ENCODE measurements at places on chromosomes 2 and 18.

DNA sequence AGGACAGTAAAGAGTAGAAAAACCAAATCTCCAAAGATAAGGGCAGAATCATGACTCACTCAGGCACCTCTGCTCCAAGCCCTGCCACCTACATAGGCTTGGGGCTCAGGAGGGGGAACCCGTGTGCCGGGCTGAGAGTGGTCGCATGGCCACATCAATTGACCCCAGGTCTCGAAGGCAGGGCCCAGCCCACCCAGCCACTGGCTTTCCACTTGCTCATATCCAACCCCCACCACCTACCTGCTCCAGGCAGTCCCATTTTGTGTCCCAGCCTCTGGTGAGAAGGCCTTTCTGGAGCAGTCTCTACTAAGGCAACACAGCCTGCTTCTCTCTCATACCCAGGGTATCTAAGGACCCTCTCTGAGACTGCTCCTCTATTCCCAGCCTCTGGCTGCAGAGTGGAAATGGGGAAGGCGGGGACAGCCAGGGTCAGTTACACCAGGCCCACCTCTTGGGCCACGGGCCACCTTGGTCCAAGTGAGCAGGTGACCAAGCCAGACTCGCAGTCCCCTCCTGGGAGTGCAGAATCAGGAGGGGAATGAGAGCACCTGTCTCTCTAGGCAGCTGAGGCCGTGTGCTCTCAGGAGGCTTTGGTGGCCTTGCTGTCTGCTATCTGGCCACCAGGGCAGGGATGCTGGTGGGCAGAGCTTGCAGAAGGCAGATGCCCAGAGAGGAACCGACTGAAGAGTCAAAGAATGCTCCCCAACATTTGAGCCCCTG, 20.8 kb downstream of the TFCP2L1 start:
- H3K27me3 ChIP-seq: peaks cover 3% of the 10 kb centered on the region
- H3K36me3 ChIP-seq: no peaks in the 10 kb centered on the region
- no peak overlapping the region for H3K4me3 ChIP-seq
- DNase-seq: peak; percentile 42
- no peak overlapping the region for H3K27ac ChIP-seq
- no peaks in the 10 kb centered on the region for H3K4me1 ChIP-seq

GRCh38 chr2:12278217-12278750, 438.5 kb upstream of the TRIB2 start:
- H3K36me3 ChIP-seq: no peaks in the 10 kb centered on the region
- H3K4me3 ChIP-seq: no peak overlapping the region
- DNase-seq: no peak
- H3K4me1 ChIP-seq: peaks cover 11% of the 10 kb centered on the region

GRCh38 chr2:189146553-189146952, 33.0 kb downstream of the COL5A2 start:
- H3K27me3 ChIP-seq: no peaks in the 10 kb centered on the region
- H3K4me3 ChIP-seq: no peak overlapping the region
- no peaks in the 10 kb centered on the region for H3K4me1 ChIP-seq
- no peak for DNase-seq

- H3K27me3 ChIP-seq: peaks cover 21% of the 10 kb centered on the region
- peak overlapping the region; percentile 65 for H3K4me3 ChIP-seq
- H3K36me3 ChIP-seq: no peaks in the 10 kb centered on the region
- DNase-seq: no peak
Observed at GRCh38 chr18:12408247-12408869, 629 bp downstream of the PRELID3A start.

GRCh38 chr2:43139996-43140621, 86.3 kb downstream of the ZFP36L2 start:
- H3K4me1 ChIP-seq: peaks cover 61% of the 10 kb centered on the region
- H3K36me3 ChIP-seq: no peaks in the 10 kb centered on the region
- DNase-seq: no peak
- H3K27ac ChIP-seq: peak overlapping the region; percentile 75

- H3K4me3 ChIP-seq: no peak overlapping the region
- DNase-seq: no peak
- H3K27me3 ChIP-seq: peaks cover 12% of the 10 kb centered on the region
- peaks cover 10% of the 10 kb centered on the region for H3K4me1 ChIP-seq
Observed at GRCh38 chr2:205660521-205661124, 21.7 kb upstream of the NRP2 start.

- DNase-seq: no peak
- H3K36me3 ChIP-seq: no peaks in the 10 kb centered on the region
- no peak overlapping the region for H3K27ac ChIP-seq
- H3K4me3 ChIP-seq: no peak overlapping the region
- H3K4me1 ChIP-seq: no peaks in the 10 kb centered on the region
Observed at GRCh38 chr18:34339155-34339554, 114.4 kb upstream of the NOL4 start.

- H3K36me3 ChIP-seq: no peaks in the 10 kb centered on the region
- no peak overlapping the region for H3K4me3 ChIP-seq
- H3K27ac ChIP-seq: no peak overlapping the region
Observed at GRCh38 chr18:74081966-74082741, 65.5 kb downstream of the FBXO15 start.

- H3K4me3 ChIP-seq: no peak overlapping the region
- no peak for DNase-seq
- H3K36me3 ChIP-seq: no peaks in the 10 kb centered on the region
- no peak overlapping the region for H3K27ac ChIP-seq
- H3K27me3 ChIP-seq: no peaks in the 10 kb centered on the region
Observed at GRCh38 chr2:231133365-231134099, 8.7 kb upstream of the HTR2B start.

DNA sequence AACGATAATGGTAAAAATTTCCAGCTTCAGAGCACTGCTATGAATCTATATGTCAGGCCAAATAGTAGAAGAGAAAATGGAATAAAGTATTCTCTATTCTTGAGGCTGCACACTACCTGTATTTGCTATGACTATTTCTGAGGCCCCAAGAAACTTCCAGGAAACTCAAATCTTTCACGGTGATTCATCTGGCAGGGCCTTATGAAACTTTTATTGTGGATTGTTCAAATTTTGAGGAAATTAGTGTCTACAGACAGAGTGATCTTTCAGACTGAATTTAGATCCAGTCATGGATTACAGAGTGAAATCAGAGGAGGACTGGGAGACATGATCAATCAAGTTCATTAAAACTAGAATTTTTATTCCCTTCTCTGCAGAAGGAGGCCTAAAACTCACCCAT, 4.1 kb upstream of the VSNL1 start:
- DNase-seq: no peak
- peaks cover 12% of the 10 kb centered on the region for H3K36me3 ChIP-seq
- no peak overlapping the region for H3K27ac ChIP-seq
- no peak overlapping the region for H3K4me3 ChIP-seq
